ENCODE measurements at places on chromosomes 2 and 18.

- peak; percentile 33 for DNase-seq
Measured at GRCh38 chr18:61893309-61893970, 633 bp upstream of the RNF152 start.

- DNase-seq, result no peak
Measured at GRCh38 chr2:20357638-20358389, 7.2 kb upstream of the PUM2 start.

DNA sequence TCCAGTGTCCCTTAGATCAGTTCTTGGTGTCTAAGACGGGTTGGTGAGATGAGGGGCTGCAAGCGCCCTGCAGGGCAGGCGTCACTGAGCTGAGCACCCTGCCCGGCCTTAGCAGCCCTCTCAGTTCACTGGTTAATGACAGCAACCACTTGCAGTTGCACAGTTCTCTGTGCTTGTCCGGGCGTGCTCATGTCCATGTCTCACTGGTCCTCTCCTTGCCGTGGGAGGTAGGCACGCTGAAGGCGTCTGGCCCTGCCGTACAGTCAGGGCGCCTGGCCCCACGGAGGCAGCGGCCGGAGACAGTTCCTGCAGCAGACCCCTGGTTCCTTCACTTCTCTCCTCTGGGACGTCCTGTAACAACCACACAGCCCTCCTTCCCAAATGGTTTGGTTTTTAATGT lies 75.3 kb downstream of the ARHGEF4 start:
- DNase-seq, result no peak

DNA sequence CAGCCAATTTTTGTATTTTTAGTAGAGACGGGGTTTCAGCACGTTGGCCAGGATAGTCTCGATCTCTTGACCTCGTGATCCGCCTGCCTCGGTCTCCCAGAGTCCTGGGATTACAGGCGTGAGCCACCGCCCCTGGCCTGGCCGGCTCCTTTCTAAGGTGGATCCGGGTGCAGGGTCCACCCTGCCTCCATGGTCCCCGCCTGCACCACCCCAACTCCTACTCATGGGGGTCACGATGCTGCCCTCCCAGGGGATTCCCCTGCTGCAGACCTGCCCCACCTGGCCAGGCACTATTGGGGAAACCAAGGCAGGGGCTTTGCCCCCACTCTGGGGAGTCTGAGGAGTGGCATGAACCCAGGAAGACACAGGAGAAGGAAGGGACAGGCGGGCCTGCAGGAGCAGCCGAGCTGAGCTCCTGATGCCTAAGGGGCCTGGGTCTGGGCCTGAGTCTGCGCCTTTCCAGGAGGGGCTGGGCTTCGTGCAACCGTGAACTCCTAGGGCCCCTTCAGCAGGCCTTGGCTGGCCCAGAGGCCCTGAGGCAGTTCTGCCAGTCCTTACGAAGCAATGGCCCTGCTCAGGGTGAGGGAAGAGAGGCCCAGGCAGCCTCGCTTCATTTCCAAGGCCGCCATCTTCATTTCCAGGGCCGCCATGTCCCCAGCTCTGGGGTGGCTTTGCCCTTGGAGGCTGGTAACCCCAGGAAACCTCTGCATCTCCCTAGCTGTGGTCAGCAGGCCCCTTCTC lies 67.2 kb upstream of the SMAD7 start:
- DNase-seq, result no peak

DNA sequence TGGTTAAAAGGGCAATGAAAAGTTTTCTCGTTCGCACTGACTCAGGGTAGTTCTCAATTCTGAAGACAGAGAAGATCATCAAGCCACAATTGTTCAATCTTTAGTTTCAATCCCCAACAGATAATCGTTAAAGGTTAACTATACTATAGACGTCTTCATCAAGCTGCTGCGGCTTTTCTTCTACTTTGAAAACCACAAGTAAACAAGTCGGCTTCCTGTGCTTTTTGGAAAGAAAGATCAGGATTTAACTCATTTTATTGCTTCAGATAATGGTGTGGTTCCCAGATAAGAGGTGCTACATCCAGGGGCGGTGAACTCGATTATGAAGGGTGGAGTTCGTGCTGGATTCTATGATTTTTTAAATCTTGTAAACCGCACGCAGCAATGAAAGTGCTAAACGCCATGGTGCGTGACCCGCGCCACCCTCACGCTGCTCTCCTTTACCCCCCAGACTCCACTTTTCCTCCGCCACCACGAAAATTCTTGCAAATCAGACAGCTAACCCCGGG lies 545 bp upstream of the CDCA7 start:
- DNase-seq, result no peak

Measured in NCI-H1417 treated with DMSO at 0.1 percent for 48 hours (cell line).